Hippocampal formation (tissue), 2 donors: ENCODE measurements at places on chromosomes 2 and 18.

DNA sequence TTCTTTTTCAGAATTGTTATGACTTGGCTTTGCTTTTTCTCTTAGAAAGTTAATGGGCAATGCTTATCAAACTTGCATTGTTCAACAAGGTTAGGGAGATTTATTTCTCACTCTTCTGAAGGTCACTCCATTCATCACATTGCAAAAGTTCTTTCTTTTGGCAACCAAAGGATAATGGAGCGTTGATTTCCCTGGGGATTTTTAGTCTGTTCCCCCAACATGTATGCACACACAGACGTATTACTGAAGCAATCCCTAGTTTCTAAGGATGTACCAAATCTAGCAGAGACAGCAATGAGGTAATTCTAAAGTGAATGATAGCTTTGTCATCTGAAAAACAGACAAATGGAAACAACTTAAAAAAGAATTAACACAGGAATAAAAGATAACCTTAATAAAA, 349.1 kb downstream of the NYAP2 start:
- no peak for DNase-seq

GRCh38 chr2:85799215-85799956, 45.6 kb downstream of the ATOH8 start:
- no peak for DNase-seq

DNA sequence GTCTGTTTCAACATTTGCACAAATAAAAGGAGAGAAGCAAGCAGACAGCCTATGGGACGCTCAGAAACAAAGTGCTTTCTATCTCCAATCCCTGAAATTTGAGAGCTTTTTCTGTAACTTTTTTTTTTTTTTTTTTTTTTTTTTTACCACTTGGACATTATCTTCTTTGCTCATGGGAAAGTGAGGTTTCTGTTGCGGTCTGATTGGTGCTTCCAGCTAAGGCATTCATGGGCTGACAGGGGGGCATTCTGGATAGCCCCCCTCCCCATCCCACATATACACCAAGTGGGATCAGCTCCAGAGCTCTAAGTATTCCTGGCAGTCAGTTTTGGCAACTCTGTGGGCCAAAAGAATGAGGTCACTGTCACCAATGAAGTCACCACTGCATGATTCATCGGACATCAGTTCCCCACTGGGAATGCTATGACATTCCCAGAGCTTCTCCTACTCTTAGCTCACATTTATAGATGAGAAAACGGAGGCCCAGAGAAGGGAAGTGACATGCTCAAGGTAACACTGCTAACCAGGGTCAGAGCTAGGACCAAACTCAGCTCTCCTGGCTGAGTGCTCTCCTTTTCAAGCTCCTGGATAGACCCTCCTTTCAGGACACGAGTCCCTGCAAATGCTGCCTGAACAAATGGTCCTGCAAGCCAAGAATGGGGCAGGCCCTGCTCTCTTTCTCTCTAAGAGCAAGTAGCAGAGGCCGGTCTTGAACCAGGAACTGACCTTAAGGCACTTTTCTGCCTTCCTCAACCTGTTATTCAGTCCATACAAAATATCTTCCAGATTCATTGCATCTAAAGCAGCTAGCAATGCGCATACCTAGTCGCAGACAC, 61.3 kb downstream of the TMEM247 start:
- peak; percentile 49 for DNase-seq

- no peak for DNase-seq
Measured at GRCh38 chr18:11316546-11316945, 167.2 kb upstream of the PIEZO2 start.

DNA sequence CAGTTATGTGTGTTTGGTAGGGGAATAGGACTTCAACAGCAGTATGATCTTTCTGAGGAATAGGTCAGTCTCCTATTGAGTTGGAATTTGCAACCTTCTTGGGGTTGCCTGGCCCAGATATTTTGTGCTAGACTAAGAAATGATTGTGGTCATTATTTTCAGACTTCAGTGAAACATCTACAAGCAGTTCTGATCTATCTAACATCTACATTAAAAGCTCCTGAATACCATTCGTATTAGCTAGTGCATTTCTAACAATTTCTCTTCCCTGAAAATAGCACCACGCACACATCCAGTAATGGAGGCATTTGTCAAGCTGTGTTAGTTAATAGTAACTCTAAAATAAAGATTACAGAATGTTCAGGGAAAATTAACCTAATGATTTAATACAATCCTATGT, 179.3 kb downstream of the FIGN start:
- DNase-seq = no peak

- no peak for DNase-seq
Measured at GRCh38 chr2:106882673-106883072, 3.3 kb downstream of the ST6GAL2 start.

DNA sequence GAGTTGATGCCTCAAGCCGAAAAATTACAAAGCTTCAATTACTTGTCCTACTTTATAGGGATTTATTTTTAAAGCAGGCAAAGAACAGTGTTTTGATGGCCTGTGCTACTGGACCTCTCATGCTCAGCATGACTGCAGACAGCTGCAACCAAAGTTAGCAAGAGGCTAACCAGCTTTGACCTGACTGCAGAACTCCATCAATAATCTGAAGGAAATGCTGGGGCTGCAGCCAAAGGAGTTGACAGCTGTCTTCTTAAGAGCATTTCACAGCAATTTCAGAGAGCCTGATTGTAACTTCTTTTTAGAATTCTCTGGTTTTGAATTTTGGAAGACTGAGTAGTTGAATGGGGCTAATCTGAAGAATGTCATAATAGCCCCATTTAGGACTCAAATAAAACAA, 46.5 kb upstream of the SESTD1 start:
- no peak for DNase-seq
